Heart left ventricle (tissue), 16 donors: ENCODE measurements at places on chromosomes 6 and 20.

DNA sequence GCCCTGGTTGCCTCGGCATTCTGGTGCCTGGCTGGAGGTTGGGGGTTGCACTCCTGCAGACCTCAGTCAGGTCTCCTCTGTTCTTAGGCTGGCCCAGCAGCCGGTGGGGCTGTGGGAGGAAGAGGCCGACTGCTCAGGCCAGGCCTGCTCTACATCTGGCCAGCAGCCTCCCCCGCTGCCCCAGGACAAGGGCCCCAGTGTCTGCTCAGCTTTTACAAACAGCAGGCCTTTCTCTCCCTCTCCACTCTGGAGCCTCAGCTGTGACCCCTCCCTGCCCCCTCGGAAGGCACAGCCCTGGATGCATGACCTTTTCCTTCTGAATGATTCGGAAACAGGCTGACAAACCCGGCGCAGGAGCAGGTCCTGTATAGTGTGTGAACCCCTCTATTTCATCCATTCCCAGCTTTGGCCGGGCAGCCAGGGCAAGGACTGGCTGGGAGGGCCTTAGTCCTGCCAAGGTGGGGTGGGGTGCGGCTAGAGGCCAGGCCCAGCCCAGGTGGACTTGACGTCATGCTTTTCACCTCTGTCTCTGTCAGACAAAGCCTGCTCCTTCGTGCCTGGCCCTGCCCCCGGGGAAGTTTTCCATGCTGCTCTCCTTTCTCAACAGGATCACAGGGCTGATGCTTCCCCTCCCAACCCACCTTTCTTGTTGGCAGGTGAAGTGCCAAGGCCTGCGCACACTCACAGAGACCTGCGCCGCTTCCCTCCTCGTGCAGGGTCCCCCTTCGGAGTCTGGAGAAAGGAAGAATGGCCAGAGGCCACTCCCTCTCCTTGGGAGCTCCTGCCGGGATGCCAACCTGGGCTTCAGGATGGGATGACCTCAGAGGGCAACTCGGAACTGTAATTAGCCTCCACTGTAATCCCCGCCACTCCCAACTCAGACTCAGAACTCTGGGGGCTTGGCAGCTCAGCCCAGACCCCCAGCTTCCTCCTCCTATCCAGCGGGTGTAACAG lies 10.1 kb upstream of the ITPR3 start:
- DNase-seq, result no peak

GRCh38 chr6:134714679-134715078 lies 235.2 kb downstream of the ALDH8A1 start:
- no peak for DNase-seq

DNA sequence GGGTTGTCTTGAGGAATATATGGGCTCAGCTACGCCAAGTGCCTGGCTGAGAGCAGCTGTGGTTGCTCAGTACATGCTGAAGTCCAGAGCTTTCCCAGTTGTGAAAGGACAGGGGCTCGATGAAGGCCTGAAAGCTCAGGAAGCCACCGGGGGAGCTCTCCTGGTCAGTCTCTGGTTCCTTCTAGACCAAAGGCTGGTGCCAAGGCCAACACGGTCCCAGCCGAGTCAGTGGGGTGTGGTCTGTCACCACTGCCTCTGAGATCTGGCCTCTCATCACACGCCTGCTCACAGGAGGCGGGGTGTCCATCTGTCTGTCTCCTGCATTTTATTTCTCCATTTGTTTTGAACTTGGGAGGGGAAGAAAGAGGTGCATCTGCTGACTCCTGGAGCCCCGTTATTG lies 4.9 kb upstream of the FAM83C start:
- DNase-seq, result no peak

DNA sequence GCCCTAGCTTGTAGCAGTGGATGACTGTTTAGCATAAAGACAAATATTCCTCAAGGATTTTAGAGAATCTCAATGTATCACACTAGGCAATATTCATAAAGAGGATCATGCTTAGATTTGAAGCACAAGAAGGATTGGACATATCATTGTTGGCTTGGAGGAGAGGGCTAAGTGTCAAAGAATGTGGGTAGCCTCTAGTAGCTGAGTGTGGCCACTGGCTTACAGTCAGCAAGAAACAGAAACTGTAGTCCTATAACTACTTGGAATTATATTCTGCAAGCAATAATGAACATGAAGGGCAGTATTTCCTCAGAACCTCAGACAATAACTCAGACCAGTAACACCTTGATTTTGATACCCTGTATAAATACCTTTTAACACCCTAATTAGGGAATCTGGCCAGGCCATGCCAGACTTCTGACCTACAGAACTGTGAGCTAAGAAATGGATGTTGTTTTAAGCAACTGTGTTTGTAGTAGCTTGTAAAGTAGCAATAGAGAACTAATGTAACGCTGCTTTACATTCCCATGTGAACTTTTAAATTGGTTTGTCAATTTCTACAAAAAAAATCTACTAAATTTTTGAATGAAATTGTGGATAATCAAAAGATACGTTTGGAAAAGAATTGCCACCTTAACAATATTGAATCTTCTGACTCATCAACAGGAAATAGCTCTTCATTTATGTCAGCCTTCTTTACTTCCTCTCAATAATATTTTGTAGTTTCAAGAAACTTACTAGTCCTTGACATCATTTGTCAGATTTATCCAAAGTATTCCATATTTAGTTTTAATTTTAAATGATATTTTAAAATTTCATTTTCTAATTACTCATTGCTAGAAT lies 65.2 kb upstream of the RSPO3 start:
- DNase-seq, result no peak

DNA sequence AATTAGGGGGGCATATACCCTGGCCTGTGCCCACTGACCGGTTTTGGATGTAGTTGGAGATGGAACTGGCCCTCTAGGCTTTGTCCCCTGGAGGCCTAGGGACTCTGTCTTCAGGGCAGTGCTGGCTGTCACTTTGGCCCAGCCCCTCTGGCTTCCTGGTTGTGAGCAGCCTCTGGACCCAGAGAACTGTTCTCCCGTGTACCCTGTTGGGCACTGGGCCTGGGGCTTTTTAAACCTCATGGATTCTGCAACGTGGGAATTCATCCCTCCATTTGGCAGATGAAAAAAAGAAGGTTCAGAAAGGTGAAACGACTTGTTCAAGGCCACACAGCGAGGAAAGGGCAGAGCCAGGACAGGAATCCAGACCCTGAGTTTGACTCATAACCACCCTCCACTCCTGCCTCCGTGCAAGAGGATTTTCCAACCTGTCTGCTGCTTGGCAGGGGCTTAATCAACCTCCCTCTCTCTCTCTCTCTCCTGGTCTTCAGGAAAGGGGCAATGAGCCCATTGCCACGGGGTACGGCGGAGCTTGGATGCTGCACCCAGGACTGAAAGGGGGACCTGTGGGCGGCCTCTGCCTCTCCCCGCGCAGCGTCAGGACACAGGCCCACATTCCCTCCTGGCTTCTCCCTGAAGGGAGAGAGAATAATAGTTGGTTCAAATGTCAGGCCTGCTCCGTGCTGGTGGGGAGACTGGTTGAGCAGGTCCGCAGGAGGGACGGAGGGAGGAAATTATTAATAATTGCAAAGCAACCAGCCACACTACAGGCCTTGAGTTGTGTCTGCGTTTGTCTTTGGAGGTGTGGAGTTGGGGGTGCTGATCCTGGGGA lies 56.0 kb downstream of the CEBPB start:
- no peak for DNase-seq

DNA sequence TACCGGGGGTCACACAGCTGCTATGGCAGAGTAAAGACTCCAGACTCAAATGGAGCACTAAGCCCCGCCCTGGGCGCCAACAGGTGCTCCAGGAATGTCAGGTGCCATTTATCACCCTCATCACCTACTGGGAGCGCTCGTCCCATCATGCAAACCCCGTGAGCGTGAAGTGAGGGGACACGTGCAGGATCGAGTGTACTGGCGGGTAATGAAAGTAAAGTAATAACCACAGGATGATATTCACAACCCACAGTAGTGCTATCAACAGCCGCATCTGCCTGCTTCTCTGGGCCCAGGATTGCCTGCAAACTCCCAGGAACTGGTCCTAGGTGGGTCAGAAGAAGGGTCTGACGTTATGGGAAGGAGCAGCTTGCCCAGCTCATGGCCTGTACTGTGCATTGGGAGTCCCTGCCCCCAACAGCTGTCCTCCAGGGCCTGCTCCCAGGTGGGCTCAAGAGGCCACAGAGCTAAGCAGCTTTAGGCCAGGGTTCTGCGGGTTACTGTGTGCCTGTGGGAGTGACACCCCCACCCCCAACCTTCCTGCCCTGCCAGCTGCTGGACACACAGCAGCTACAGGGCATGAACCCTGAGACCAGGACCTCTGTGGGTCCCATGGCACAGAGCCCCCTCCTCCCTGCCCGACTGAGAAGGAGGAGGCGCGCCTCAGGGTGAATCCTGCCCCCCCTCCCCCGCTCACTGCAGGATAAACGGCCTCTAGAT lies 120.5 kb upstream of the SULF2 start:
- no peak for DNase-seq

DNA sequence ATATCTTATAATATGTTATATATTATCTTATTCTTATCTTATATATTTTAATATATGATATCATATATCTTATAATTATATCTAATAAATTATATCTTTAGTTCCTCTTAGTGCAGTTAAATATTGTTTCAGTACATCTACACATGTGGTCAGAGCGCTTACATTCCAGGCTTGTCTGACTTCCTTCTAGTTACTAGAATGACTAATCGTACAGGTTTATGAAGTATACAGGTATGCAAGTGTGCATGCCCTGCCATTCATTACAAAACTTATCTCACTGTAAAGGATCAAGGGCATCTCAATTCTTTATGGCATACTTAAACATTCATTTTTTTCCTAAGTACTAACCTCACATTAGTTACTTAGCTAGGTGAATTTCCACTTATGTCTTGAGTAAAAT lies 1278.0 kb upstream of the MAP3K7 start:
- DNase-seq, result no peak

DNA sequence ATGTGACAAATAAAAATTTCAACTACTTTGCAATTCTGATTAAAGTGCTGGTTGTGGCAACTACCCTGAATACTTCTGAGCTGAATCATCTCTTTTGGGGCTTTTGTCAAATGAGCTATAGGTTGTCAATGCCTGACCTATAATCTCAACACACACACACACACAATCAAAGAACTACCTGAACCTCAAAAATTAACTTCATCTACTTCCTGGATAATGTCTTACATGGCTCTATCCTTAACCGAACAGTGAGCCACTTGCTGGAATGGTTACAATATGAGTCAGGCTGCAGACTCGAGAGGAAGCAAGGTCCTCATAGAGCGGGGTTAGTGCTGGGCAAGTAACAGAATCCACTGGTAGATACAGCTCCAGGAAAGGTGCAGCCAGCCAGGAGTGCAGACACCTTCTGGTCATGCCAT lies 70.6 kb upstream of the DST start:
- DNase-seq, result no peak

GRCh38 chr20:16025084-16025483 lies 548.2 kb downstream of the KIF16B start:
- DNase-seq, result no peak

- no peak for DNase-seq
These were observed at the start of gene GSTA5 for GRCh38 chr6:52840763-52841585. TSS of gene GSTA5 (minus strand) at chr6:52840813.

GRCh38 chr20:49412254-49412653 lies 70.2 kb downstream of the KCNB1 start:
- DNase-seq, result no peak

DNA sequence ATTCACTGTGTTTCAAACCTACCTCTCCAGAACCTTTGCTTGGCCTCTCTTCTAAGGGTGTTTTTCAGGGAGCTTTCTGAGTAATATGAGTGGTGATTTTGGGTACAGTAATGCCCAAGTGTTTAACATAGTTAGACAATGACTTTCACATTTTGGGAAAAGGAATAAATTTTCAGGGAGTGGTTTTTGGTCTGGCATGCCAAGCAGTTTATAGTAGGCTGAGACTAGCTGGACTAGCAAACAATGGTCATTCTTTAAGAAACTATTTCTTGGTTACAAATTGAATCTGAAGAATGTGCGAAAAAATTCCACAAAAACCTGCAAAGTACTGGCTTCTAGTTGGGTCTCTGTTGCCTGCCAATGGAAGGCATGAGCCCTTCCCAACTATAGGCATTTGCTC lies 15.4 kb downstream of the FNDC1 start:
- no peak for DNase-seq

DNA sequence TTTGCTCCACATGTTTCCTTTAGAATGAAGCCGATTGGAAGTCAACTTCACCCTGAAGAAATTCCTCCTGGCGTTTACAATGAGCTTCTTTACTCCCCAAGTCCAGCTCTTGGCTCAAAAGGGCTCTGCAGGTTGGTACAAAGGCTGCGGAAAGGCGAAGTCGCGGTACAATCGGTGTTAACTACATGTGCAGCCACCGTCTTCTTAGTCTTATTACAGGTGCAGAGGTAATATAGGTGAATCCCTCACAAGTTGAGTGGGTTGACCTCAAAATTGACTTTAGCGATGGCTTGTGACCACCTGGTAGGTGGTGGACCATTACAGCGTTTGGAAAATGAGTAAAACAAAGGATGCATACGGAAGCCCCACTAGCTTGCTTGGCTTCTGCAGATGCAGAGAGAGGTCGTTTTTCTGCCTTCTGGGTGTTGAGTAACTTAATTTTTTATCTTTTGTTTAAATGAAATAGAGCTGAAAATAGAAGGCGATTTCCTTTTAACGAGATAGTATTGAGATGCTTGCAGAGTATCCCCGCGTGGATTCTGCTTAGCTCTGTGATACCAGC lies 98.0 kb downstream of the TRIM27 start:
- no peak for DNase-seq

GRCh38 chr6:132651062-132651461 lies 7.9 kb downstream of the TAAR1 start:
- DNase-seq, result no peak

DNA sequence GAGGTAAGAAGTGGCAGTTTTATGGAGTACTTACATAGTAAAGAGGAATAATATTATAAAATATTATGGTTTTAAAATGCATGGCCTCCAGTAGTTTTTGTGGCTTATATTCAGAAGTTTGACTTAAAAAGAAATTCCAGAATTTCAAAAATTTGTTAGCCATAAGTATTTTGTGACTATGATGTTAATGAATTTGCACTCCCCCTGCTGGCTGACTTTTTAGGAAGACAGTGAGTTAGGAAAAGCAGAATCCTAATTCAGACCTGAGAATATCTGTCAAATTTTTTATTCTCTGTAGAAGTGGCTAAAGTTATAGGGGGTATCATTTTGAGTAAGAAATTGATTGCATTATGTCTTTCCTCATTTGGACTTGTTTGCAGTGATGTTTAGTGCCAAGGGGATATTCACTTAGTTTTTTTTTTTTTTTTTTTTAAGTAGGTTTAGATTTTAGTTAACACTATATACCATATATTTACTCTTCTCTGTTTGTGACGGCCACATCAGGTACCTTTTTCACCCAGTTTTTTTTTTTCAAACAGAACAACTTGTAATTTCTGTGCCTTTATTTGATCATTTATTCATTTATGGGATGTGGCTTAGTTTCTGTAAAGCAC lies 40.8 kb downstream of the ZFAND3 start:
- peak; percentile 31 for DNase-seq

GRCh38 chr6:154432533-154433476 lies 76.2 kb upstream of the IPCEF1 start:
- no peak for DNase-seq

DNA sequence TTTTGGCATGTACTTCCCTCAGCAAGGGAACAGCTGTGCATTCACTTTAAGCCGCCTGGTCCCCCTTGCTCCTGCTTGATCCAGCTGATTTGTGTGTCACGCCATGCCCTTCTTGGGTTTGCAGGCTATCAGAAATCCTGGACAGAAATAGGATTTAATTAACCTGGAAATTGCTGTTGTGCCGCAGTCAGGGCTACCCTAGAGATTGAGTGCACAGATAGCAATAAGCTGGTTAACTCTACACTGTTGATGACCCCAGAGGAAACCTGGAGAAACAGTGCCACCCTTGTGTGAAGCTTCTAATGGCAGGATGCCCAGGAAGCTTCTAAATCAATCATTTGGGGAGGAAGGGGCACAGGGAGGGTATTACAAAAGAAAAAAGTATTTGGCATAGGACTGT lies 199.0 kb downstream of the JARID2 start:
- no peak for DNase-seq
